Gastroesophageal sphincter (tissue), 4 donors: ENCODE measurements at places on chromosomes 5 and 9. TPM values are rescaled to one million over a fixed set of nuclear protein-coding genes. Genes with fewer than 3 reads are reported as not detected.

The MYOZ3 gene
- not detected for total RNA-seq

The NFIB gene
- total RNA-seq: 63.4 TPM

The FLT4 gene
- total RNA-seq: 8.9 TPM

DNA sequence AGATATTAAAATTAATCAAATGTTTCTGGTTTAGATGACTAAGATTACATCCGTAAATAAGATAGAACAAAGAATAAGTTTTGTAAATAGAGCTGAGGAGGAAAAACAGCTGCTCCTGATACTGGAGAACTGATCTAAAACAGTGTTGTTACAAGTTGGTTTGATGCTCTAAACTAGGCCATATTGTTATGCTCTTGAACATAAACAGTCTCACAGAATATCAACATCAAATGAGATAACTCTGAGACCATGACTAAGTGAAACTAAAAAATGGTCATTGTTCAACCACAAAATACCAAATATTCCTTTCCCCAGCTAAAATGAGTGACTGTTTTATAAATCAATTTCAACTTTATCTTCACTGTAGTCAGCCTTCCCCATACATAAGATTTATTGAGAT lies 16.5 kb upstream of the SRFBP1 start:
- ATAC-seq: no peak

- peak; percentile 41 for ATAC-seq
Measured at GRCh38 chr5:139481122-139481533, 1.4 kb downstream of the STING1 start.

DNA sequence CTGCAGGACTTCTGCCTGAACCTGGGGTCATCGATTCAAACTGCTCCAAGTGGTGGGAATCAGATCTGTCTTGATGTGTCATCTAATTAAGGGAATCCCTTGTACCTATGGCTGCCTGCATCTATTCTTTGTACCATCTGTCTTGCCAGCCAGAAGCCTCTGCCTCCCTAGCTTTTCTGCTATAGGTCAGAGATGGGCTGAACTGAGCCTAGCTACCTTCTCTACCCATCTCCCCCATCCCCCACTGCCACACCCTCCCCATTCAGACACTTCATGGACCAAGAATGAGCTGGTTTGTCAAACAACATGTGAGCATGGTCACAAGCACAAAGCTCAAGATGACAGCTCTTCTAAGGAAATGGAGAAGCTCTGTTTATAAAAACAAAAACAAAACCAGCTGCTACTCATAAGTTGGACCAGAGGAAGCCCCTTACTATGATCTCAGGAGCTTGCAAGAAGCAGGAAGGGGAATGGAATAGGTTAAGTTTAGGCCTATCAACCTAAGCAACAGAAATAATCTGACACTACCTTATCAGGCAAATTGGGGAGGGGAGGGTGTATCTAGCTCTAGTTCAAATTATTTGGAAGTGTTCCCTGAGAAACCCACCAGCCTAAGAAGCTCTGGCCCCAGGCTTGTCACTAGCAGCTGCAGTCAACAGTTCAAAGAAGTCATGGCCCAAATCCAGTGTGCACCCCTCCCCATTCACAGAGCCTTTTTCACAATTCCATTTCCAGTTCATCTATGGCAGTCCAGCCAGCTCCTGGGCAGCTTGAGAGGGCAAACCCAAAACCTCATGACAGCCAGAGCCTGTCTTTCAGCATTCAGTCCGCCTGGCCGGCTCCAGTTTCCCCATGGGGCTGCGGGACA lies 29.9 kb downstream of the SKP1 start:
- no peak for ATAC-seq

DNA sequence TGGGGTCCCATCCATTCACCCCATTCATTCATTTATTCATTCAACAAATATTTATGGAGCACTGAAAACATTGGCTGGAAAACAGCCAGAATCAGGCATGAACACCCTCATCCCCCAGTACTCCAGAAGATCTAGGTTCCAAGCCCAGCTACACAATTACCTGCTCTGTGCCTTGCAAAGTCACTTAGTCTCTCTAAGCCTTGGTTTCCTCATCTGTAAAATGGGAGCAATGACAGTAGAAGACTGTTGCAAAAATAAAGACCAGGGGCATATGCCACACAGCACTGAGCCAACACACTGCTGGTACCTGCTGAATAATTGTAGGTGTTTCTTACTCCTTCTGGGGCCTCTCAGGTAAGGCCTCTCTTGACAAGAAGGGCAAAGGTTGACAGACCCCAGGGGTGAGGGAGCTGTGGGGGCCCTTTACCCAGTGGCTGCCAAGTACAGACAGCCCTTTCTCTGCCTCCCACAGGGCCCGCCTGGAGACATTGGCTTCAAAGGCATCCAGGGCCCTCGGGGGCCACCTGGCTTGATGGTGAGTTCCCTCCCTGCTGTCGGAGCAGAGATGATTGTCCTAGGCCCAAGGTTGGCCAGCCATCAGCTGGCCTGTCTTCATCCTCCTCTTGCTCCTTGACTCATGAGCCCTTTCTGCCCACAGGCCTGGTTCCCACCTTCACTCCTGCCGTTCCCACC lies 22.6 kb upstream of the ORM1 start:
- no peak for ATAC-seq

DNA sequence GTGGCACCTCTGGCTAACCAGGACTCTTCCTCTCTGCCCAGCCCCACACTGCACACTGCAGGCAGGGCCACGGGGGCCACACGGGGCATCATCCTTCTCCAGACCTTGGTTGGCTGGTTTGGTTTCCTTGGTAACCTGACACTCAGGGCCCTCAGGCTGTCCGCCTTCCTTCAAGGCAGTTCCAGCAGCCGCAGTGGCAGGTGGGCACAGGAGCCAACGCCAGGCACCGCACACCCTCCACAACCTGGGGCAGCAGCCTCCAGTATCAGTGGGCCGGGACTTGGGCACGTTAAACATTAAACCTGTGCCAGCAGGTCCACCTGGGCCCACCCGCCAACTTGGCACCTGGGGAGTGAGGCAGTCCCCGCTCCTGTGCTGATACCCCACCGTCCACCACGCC lies 1.9 kb downstream of the NPDC1 start:
- no peak for ATAC-seq

GRCh38 chr5:79803007-79803406 lies 113.4 kb downstream of the CMYA5 start:
- ATAC-seq: no peak

GRCh38 chr5:9059920-9060691 lies 485.8 kb downstream of the SEMA5A start:
- ATAC-seq: peak; percentile 26

DNA sequence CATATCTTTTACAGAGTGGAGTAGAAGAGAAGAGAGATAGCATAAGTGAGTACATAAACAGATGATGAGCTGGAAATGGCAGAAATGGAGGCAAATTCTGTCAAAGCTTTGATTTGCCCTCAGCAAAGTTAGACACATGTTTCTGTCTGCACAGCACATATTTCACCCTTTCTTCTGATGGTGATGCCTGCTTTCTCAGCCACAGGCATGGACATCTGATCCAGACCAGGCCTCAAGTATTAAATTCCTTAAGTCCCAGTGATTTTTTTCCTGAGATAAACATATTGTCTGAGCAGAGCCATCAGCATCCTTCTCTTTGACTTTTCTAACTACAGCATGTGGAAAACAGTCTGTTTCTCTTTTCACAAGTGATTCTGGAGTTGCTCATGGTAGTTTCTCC lies 409.8 kb downstream of the MAN2A1 start:
- ATAC-seq: no peak

DNA sequence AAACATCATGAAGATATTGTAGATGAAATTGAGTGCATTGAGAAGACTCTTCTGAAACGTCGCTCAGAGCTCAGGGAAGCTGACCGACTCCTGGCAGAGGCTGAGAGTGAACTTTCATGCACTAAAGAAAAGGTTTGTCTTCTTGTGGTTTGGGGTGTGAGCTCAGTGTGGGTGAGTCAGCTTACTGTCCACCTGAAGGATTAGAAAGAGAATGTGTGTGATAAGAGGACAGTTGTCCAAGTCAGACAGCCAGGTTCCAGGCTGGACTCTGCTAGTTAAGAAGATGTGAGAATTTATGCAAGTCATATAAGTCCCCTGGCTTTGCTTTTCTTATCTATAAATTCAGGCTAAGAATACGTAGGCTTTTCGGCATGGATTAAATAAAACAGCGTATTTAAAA lies 46.9 kb downstream of the RAB14 start:
- ATAC-seq: no peak

- no peak for ATAC-seq
Measured at GRCh38 chr5:22678886-22679285, 174.3 kb downstream of the CDH12 start.

GRCh38 chr9:20114974-20115373 lies 326.1 kb upstream of the SLC24A2 start:
- no peak for ATAC-seq

- ATAC-seq: no peak
Measured at GRCh38 chr5:168985454-168985853, 315.5 kb downstream of the SLIT3 start.

DNA sequence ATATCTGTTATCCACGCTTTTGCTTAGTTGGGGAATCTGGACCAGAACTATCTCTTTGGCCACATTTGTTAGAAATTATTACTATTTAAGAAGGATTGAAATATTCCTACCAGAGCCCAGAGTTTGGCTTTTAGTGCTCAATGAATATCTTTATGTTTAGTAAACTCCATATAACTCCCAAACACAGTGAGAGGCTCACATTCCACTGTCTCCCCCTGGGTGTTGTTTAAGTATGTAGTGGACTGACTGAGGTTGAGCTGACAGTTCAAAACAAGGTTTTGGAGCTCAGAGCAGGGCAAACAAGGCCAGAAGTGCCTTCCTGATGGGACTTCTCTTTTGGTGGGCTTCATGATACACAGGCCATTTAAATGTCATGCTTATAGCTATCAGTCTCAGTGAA lies 216.0 kb downstream of the SMARCA2 start:
- ATAC-seq: no peak

DNA sequence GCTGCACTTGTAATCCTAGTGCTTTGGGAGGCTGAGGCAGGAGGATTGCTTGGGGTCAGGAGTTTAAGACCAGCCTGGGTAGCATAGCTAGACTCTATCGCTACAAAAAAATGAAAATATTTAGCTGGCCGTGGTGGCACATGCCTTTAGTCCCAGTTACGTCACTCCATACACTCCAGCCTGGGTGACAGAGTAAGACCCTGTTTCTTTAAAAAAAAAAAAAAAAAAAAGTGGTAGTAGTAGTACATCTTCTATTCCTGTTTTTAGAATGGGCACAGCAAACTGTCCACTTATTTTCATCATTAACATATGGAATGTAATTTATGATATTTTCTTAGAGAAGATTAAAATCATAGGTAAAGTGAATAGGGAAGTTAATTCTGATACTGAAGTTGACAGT lies 48.2 kb downstream of the TRIO start:
- no peak for ATAC-seq
